ENCODE measurements at places on chromosomes 5 and 9. TPM values are rescaled to one million over a fixed set of nuclear protein-coding genes. Genes with fewer than 3 reads are reported as not detected.

- no peak for DNase-seq
Measured at GRCh38 chr5:153780876-153781705, 257.6 kb downstream of the FAM114A2 start.

- DNase-seq = no peak
Measured at GRCh38 chr5:6333182-6333905, 45.0 kb downstream of the MED10 start.

DNA sequence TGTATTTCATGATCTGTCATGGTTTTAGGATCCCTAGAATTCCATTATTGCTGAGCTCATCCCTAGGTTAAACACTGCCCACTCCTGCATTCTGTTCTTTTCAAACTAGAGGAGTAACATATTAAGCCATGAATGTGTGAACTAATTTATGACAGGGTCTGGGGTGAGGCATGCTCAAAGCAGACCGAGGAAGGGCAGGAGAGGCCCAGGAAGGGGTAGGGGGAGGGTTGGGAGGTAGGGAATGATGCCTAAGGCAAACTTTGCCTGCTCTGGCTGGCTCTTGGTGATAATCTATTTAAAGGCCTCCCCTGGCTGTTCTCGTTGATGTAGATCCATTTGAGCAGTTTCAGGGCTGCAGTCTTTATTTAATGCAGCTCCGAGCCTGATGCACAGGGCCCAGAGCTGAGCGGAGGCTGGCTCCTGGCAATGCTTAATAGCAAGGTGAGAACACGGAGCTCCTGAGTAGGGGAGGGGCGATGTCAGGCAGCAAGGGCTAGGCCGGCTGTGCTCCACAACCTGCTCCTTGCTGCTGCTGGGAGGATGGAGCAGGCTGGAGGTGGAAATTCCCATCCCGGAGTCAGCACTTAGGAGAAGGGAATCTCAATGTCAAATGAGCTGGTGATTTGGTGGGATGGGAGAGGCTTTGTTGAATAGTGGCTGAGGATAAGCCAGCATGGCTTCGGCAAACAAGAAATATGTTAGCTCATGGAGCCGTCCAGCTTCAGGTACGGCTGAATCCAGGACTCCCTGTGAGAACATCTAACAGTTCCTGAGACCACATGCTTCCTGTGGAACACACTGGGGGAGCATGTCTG lies 73.2 kb upstream of the UNC5A start:
- peak; percentile 26 for DNase-seq

DNA sequence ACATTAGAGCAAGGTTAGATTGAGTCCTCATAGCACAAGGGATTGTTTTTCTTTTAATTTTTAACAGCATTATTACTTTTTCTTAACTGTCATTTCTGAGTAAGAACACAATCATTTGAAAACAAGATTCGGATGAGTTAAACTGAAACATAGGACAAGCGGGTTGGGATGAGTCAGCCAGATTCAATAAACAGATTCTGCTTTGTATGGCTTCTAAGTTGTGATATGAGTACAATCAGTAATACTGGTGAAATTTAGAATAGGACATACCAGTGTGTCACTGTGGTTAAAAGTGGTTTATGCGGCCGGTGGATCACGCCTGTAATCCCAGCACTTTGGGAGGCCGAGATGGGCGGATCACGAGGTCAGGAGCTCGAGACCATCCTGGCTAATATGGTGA lies 364.3 kb upstream of the CDH10 start:
- no peak for DNase-seq

DNA sequence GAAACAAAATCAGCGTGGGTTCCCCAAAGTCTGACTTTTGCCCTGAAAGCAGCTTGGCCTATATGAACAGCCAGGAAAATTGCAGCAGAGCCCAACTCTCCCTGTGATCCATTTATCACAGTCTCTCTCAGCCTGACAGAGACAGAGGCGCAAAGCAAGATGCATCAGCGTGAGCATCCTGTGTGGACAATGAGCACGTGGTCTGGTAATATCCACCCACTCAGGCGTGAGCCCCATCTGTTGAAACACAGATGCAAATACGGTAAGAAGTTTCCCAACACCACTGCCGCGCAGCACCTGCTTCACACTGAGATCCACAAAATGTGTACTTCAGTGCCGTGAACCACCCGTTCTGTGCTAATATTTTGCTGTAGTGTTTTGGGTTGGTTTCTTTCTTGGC lies 114.6 kb downstream of the MRPL36 start:
- DNase-seq = no peak

GRCh38 chr5:174323878-174324281 lies 278.4 kb downstream of the NSG2 start:
- DNase-seq = no peak

DNA sequence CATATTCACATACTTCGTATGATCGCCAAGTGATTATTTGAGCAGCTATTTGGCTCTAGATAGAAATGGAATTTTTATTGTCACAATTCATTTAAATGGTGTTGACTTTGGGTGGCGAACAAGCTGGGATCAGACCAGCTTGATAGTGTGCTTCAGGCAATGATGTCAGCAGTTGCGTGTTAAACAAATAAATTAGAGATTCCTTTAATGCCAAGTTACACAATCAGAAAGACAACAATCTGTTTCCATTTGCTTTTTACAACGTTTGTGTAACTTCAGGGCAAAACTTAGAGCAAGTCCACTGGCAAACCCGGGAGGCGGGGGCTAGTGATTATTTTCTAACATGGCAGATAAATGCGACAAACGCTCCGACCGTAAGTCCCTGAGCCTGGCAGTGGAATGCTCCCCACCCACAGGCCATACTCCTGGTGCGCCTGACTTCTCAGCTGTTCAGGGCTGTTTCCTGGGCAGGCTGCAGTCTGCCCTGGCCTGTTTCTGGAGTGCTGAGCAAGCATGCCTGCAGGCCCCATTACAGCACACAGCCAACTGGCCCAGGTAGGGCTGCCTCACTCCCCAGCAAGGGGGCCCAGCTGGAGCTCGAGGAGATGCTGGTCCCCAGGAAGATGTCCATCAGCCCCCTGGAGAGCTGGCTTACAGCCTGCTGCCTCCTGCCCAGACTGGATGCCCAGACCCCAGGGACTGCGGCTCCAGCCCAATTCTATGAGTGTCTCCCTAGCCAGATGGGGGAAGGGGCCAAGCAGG lies 88.7 kb downstream of the BASP1 start:
- peak; percentile 72 for DNase-seq

GRCh38 chr5:83015676-83016075 lies 61.5 kb downstream of the TMEM167A start:
- DNase-seq = no peak

GRCh38 chr9:120030847-120031246 lies 549.1 kb downstream of the CDK5RAP2 start:
- no peak for DNase-seq

- DNase-seq = no peak
Measured at GRCh38 chr5:77957931-77958521, 181.9 kb upstream of the TBCA start.

GRCh38 chr9:105295986-105296385 lies 51.5 kb downstream of the SLC44A1 start:
- DNase-seq = no peak

GRCh38 chr5:147455822-147456450 lies 53.9 kb downstream of the DPYSL3 start:
- DNase-seq = no peak

DNA sequence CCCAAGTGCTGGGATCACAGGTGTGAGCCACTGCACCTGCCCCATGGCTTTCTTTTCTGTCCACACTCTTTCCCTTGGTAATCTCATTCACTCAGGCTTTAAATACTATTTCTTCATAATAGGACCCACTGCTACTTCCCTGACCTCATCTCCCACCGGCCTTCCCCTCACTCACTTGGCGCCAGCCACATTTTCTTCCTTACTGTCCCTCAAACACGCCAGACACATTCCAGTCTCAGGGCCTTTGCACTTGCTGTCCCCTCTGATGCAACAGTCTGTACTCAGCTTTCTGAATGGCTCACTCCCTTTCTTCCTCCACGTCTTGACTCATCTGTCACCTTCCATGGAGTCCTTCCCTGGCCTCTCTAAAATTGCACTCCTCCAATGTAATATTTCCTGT lies 111.1 kb upstream of the MVB12B start:
- DNase-seq = no peak

DNA sequence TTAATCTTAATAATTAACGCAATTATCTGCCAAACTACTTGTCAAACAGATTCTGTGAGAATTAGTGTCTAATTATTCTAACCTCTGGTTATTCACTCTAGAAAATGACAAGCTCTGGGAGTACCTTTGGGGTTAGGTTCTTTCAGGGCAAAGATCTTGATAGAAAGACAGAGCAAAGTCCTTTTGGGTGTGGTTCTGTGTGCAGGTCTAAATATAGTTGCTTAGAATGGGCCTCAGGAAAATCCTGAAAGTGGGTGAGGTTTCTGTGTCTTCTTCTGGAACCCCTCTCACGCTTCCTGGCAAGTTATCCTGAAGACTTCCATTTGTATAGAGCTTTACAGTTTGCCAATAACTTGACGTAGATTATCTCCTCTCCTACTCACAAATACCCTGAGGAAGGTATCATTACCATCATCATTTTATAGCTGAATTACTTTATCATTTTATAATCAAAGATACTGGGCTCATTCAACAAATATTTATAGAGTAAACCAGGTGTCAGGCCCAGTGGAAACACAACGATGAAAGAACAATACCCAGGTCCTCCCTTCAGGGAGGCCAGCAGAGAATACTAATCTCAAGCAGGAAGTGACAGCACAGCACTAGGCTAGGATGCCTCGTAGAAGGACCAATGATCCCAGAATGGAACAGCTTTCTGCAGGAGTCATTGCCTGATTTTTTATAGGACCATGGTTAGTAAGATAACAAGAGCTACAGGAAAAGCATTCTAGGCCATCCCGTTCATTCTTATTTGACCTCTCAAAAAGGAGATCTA lies 27.6 kb upstream of the LHFPL2 start:
- no peak for DNase-seq

DNA sequence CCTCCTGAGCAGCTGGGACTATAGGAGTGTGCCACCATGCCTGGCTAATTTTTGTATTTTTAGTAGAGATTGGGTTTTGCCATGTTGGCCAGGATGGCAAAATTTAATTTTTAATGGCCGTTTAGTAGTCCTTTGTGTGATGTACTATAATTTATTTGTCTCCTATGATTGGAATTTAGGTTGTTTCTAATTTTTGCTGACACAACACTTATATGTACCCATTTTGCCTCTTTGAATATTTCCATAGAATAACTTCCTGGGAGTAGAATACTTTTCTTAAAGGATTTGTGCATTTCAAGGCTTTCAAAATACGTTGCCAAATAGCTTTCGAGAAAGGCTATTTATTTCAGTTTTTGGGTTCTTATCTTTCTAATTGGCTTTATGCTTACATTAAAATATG lies 22.8 kb downstream of the NDFIP1 start:
- no peak for DNase-seq

DNA sequence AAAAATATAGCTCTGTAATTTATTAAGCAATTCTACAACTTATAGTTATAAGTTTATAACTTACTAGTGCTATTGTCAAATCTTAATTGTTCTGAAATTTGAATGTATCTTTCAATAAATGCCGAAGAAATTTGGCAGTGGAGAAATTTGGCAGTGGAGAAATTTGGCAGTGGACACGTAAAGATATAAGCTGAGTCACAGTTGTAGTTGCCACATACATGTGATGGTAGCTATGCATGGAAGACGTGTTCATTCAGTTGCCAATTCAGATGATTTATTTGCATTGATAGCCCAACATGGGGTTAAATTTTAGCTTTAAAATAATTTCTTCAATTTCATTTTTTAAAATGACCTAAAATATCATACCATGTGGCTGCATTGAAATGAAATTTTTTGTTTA lies 127.8 kb upstream of the NR4A3 start:
- no peak for DNase-seq

- no peak for DNase-seq
Measured at GRCh38 chr5:136132087-136132486, 558 bp upstream of the SMAD5 start.

GRCh38 chr5:108315829-108316228 lies 66.1 kb downstream of the FBXL17 start:
- no peak for DNase-seq

FBXL7 gene
- total RNA-seq = 13.3 TPM

CDX1 gene
- total RNA-seq = not detected

SPOCK1 gene
- 4.0 TPM for total RNA-seq

HNRNPH1 gene
- total RNA-seq = 470 TPM

C7 gene
- total RNA-seq = 302 TPM

PCDHGA12 gene
- total RNA-seq = 7.6 TPM

EDIL3 gene
- total RNA-seq = 42.4 TPM

ENTREP1 gene
- 34.9 TPM for total RNA-seq

PCDHB15 gene
- 2.5 TPM for total RNA-seq

ABO gene
- total RNA-seq = 16.8 TPM

Measured in upper lobe of right lung (tissue), 1 donor.